ENCODE measurements at places on chromosomes 5 and 9. TPM values are rescaled to one million over a fixed set of nuclear protein-coding genes. Genes with fewer than 3 reads are reported as not detected.

TAF11L10 gene
- not detected for total RNA-seq

PCDHA11 gene
- not detected for total RNA-seq

ITGA1 gene
- 0.93 TPM for total RNA-seq

ECSCR gene
- 0.58 TPM for total RNA-seq

RNF208 gene
- total RNA-seq = 5.0 TPM

UBE2QL1 gene
- 0.24 TPM for total RNA-seq

LTC4S gene
- 3.9 TPM for total RNA-seq

SLCO6A1 gene
- not detected for total RNA-seq

ARL14EPL gene
- not detected for total RNA-seq

SCAMP1 gene
- total RNA-seq = 19.8 TPM

LCN2 gene
- not detected for total RNA-seq

PHF24 gene
- not detected for total RNA-seq

MYO10 gene
- total RNA-seq = 0.24 TPM

KCTD16 gene
- not detected for total RNA-seq

CD14 gene
- 0.66 TPM for total RNA-seq

TNFSF8 gene
- total RNA-seq = 82.9 TPM

PLPP7 gene
- total RNA-seq = 0.34 TPM

ADGRD2 gene
- not detected for total RNA-seq
